ENCODE measurements at places on chromosomes 1 and 21. TPM values are rescaled to one million over a fixed set of nuclear protein-coding genes. Genes with fewer than 3 reads are reported as not detected.

PDPN gene
- total RNA-seq, result 12.1 TPM

ZNF648 gene
- 0.17 TPM for total RNA-seq

PGLYRP3 gene
- total RNA-seq, result not detected

FAM43B gene
- total RNA-seq, result not detected

OR2T29 gene
- total RNA-seq, result not detected

S100A1 gene
- 132 TPM for total RNA-seq

POGZ gene
- 49.1 TPM for total RNA-seq

IER5 gene
- total RNA-seq, result 9.9 TPM

LCE1A gene
- total RNA-seq, result not detected

BLACAT1 gene
- total RNA-seq, result not detected

KCNE2 gene
- total RNA-seq, result not detected

ZBED6 gene
- total RNA-seq, result 18.9 TPM

OR2AK2 gene
- not detected for total RNA-seq

LCE1E gene
- total RNA-seq, result not detected
